Jurkat, Clone E6-1 (cell line): ENCODE measurements at places on chromosomes 4 and X.
A peak's percentile ranks its signal among the peaks of the same experiment; 100 is the strongest.

DNA sequence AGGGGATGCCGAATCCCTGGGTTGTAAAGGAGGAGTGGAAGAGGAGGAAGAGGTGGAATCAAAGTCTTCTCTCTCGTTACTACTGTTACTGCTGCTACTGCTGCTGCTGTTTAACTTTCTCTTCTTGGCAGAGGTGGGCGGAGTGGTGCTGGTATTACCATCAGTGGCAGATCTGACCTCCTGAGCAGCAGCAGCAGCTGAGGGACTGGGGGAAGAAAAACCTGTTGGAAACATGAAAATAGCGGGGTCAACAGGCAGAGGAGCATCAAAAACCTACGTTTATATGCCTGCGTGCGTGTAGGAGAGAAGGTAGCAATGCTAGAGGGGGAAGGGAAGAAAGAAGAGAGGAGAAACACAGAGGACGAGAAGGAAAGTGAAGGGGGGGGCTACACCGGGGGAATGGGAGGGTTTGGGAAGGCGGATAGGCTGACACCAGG, 339 bp downstream of the CUL4B start:
- peak; percentile 7 for DNase-seq

DNA sequence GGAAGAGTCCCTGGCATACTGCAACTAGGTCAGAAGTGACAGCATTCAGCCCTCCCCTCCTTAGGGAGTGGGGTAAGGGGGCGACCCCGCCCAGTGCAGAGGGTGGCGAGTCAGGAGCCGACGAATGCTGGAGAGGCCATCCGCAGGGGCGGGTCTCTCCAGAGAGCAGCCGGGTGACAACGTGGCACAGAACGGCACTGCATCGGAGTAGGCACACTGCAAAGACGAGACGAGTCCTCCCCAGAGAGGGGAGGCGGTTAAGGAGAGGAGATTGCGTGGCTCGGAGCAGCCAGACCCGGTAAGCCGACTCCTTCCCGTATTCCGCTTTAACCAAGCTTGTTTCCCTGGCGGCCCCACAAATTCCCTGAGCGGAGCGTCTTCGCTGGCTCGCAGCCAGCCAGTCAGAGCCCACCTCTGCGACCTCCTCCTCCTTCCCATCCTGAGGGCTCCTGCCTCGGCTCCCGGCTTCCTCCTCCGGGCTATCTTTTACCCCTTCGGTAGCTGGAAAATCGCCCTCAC, 54.9 kb downstream of the LINC00632 start:
- no peak for DNase-seq

DNA sequence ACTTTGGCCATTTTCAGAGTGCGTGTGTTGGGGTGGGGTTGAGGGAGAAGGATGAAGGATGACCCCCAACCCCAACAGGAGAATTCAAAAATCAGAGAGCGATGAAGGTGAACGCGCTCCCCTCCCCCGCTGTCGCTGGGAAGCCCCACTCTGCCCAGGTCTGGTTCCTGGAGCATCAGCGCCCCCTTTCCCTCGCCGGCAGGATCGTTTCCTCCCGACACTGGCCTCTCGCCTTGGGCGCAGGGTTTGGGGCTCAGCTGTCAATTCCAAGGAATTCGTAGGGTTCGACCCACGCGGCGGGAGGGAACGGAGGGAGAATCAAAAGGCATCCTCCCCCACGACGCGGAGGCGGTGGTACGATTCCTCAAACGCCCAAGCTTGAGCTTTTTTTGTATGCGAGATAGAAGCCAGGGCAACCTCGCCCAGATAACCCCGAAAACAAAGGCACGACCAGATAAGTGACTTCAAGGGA, 1.0 kb upstream of the PDGFRA start:
- DNase-seq = no peak

DNA sequence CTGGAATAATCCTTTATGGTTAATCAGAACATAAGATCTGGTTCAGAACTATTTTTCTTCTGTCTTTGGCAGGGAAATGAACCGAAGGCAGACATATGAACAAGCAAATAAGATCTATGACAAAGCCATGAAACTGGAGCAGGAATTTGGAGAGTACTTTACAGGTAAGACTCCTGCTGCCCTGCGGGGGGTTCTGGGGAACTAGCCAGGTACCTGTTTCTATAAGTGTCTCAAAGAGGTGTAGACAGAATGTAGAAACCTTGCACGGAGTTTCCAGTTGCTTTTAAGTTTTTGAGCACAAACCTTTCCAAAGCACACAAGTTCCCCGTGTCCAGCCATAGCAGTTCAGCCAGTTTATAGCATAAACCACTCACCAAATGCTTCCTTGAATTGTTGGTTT, 56.2 kb downstream of the DLG3 start:
- DNase-seq = no peak

GRCh38 chr4:178395798-178396197, 953.6 kb upstream of the AGA start:
- DNase-seq = no peak

DNA sequence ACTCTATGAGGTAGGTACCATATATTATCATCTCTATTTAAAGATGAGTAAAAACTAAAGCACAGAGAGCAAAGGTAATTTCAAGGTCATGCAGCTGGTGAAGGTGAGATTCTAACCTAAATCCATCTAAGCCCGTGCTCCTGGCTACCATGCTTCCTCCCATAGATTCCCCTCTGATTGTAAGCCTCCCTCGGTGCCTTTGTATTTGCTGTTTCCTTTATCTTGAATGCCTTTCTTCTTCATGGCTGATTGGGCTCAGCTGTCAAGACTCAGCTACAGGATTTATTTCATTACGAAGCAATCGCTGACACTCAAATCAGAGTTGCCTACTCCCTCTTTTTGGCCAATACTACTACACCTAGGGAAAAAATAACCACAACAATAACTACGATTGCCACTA, 217.1 kb downstream of the ARAP2 start:
- no peak for DNase-seq

DNA sequence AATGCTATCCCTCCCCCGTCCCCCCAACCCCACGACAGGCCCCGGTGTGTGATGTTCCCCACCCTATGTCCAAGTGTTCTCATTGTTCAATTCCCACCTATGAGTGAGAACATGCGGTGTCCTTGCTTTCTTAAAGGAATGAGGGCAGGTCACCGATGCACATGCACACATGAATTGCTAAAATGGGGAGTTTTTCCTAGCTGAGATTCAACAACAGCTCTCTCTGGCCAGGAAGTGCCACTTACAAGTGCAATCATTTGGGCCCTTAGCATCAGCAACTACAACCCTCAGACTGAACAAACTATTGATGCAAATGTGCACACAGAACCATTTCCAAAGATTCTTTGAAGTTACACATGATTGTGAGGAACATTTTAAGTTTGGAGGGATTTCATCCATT, 95.7 kb upstream of the IQCM start:
- no peak for DNase-seq

DNA sequence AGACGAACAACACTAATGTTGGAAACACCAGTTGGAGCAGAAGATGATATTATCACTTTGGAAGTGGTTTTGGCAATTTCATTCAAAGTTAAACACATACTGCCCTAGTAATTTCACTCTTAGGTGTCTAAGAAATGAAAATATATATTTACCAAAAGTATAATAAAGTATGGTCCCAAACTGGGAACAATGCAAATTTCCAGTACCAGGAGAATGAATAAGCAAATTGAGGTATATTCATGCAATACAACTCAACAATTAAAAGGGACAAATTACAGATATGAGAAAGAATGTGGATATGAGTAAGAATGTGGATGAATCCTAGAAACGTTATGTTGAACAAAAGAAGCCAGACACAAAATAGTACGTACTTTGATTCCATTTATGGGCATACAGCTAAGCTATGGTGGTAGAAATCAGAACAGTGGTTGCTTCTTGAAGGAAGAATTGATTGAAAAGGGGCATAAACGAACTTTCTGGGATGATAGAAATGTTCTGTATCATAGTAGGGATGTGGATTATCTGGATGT, 10.0 kb downstream of the ELMOD2 start:
- DNase-seq = no peak

GRCh38 chrX:7378406-7378805, 230.5 kb upstream of the PUDP start:
- no peak for DNase-seq

- DNase-seq = no peak
Observed at GRCh38 chrX:154436374-154436982, 476 bp upstream of the GDI1 start.
